ENCODE measurements at places on chromosomes 7 and 10.

DNA sequence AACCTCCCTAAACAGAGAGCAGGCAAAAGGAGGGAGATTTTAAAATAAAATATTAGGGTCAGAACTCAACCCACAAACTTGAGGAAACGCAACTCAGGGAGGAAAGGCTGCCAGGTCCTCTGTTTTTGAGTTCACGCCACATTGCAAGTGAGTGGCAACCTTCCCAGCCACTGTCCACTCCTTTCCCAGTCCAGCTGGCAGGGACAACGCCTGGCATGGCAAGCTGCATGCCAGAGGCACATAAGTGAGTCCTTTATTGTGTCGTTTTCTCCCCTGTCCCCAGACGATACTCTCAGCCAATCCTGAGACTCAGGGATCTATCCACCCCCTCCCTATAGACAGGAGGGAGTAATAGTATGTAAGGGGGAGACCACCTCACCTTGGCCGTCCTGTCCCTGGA, 22.4 kb downstream of the FBXW4 start:
- DNase-seq, result no peak

DNA sequence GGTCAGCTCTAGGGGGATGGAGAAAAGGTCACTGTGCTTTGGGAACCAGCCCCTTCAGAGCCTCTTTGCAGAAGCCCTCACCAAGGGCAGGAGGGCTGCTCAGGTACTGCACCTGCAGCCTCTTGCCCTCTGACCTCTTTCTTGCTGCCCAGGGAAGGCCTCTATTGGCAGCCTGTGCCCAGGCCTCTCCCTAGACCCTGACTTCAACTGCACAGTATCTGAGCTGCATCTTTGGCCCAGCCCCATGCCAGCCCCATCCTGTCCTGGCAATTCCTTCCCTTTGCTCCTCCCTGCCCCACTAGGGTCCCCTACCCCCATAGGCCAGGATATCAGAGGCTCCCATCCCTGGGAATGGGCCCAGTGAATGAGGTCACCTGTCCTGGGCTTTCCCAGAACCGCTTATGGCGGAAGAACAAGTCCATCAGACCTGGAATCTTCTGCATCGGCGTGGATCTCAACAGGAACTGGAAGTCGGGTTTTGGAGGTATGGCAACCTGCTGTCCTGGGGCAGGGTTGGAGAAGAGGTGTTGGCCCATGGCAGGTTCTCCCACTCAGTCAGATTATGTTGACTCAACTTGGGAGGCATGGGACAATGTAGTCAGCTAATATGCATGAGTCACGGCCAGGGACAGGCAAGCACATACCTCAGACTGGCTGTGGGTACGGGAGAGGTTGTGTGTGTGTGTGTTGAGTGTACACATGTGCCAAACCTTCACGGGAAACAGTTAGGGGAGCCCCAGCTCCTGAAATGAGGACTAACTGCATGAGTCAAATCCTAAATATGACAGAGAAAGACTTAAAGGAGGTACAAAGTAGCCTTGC, 17.1 kb upstream of the CPA1 start:
- DNase-seq, result peak; percentile 98

- DNase-seq, result peak; percentile 96
Observed at GRCh38 chr7:6256677-6257535, 15.5 kb downstream of the CYTH3 start.

- DNase-seq, result peak; percentile 3
Observed at GRCh38 chr7:134255814-134256213, 60.9 kb downstream of the SLC35B4 start.

GRCh38 chr7:132066761-132067171, 509.5 kb downstream of the PLXNA4 start:
- peak; percentile 60 for DNase-seq

GRCh38 chr10:84406561-84406960, 78.2 kb downstream of the CCSER2 start:
- no peak for DNase-seq

DNA sequence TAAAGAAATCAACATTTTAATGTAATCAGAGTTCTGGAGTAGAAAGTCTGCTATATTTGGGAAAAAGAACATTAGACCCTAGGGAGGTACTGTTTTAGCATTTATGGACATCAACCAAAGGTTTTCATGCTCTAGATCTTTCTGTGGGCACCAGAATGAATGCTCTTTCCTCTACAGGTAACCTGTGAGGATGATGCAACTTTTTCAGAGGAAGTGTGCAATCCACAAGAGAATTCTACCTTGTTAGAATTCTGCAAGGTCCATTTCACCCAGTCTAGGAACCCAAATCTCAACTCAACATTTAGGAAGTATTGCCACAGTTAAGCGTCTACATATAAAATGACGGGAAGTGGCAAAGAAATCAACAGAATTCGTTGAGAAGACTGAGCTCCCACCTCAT, 139.9 kb upstream of the FAM171A1 start:
- no peak for DNase-seq

DNA sequence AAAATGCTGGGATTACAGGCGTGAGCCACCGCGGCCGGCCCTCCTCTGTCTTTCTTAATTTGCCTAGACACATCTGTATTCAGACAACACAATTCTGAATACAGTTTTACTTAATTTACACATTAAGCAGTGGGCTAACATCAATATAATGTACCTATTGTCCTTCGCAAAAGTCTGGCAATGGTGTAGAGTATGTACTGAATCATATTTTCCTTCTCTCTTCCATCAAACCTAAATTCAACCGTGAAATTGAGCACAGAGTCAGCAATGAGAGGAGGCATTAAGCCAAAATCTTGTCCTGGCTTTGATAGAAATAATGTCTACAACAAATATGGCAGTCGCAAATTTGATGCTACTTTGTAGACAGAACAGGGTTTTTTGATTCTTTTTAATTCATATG, 30.4 kb downstream of the FZD9 start:
- no peak for DNase-seq

DNA sequence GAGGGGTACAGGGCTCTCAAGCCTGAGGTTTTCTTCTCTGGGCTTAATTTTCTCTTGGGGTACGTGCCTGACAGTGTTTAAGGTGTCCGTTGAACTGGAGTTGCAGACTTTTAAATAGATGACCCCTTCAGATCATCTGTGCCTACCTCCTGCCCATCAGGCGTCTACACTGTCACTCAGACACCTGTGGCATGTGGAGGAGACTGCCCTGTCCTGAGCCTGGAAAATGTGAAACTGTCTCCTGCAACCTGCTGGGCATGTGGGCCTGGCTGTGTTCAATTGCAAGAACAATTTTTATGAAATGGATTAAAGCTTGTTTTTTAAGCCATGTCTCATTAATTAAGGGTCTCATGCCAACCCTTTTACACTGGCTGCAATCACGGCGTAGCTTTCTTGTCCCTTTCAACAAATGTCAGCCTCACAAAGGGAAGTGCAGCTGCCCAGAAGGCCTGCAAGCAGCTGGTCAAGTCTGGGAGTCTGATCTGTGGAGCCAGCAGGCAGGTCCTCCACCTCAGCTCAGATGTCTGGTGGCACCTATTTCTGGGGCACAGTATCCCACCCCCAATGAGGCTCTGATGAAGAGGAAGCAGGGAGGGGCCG, 8.8 kb downstream of the ATP5MF start:
- no peak for DNase-seq
